T-cell (primary cell): ENCODE measurements at places on chromosomes 2 and 18.

DNA sequence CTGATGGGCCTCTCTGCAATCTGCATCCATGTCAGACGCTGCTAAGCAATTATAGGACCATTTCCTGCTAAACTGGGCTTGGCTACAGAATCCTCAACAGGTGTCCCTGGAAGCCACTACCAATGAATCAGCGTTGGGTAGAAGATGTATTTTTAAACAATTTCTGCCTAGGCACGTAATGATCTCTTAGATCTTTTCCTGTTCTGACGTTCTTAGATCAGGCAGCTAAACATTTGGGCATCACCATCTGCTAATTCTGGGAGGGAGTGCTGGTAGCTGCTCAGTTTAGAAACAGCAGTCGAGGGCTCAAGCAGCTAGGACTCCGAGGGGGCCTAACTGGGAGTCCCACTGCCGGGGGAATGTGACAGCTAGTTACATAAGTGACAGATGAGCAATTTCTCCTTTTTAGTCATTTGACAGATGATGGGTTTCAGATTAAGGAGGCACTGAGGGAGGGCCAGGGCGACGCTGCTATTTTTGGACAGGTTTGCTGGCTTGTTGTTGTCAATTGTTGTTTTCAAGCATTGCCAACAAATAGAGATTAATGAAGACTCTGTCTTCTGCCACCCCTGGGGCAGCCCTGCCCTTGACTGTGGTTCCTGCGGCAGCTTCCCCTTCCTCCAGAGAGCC is 92.7 kb downstream of the MRO start:
- no peak for DNase-seq

GRCh38 chr2:121232626-121233265 is 52.3 kb downstream of the TFCP2L1 start:
- DNase-seq: no peak

GRCh38 chr2:187617120-187617519 is 62.9 kb upstream of the TFPI start:
- DNase-seq: no peak

- DNase-seq: no peak
Measured at GRCh38 chr2:238114331-238114841, 14.2 kb downstream of the ESPNL start.

- no peak for DNase-seq
Measured at GRCh38 chr18:55152801-55153200, 193.5 kb upstream of the CCDC68 start.

DNA sequence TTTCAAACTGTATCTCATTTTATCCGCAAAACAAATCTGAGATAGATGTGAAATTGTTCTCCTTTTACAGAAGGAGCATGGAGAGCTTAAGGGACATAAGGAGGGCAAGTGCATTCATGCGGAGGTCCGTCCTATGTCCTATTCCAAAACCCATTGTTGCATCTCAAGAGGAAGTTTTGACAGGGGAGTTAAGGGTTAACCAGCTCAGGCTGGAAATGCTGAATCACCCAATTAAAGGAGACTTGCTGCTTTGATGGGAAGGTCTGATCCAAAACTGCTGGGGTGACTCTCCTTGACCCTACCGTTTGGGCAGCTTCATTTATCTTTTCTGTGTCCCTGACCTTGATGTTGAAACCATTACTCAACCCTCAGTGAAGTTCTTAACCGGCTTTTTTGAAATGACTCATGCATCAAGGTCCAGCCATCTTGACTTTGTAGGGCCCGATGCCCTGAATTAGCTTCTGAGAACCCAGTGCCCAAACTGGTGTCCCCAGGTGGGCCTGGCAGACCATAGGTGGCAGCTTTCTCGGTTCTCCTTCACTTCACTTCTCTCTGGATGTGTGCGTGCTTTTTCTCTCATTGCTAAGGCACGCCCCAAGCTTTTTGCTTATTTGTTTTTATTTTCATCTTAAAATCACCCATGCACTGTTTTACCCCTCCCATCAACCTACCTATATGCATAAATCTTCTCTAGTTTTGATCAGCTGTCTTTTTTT is 15.9 kb upstream of the TXNDC2 start:
- DNase-seq: no peak

DNA sequence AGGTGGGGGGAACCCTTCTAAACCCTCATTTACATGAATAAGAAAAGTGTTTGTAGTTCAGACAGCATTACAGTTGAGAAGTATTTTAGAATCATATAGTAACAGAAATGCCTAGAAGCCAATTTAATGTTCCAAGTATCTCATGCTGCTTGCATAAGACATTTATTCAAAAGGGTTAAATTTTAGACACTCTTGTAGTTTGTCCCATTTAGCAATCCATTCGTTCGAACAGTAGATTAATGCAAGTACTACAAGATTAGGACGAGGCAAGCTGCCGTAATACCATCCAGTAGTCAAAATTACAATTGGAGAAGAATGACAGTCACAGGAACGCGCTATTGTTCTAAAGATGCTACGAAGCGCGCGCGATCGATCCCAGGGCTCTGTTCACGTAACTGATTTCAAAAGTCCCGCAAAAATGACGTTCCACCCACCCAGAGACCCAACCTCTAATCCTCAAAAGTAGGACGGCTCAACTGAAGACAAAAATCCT is 1.2 kb downstream of the TMEM237 start:
- no peak for DNase-seq
